ENCODE measurements at places on chromosomes 16 and 17.

DNA sequence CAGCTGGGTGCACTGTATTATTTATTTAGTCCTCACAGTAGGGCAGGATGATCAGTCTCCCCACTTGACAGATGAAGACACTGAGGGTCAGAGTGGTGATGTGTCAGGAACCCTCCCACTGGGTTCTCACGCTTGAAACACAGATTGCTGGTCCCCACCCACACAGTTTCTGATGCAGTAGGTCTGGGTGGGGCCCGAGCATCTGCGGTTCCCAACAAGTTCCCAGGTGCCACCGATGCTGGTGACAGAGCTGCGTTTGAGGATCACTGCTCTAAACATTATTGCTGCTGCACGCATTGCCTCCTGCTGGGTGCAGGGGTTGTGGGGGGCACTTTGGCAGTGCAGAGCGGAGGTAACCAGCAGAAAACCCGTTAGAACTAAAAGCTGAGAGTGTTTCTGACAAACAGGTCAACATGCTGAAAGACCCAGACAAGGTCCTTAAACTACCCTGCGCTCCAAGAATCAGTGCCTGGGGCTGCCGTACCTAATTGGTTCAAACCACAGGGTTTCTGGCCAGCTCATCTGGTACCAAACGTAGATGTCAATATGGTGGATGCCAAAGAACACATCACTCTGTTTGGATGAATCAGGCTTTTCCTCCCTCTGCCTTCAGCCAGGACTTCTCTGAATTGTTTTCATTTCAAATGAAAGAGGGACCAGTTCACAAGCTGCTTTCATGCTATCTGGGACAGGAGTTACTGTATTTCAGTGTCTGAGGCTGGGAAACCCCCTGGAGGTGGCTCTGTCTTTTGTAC is 76.0 kb downstream of the ABCC1 start:
- peak; percentile 90 for DNase-seq

- no peak for DNase-seq
Observed at GRCh38 chr17:55814377-55814776, 63.5 kb downstream of the PCTP start.

- DNase-seq, result no peak
Observed at GRCh38 chr17:49547566-49547965, 28.1 kb upstream of the NXPH3 start.

GRCh38 chr17:50115756-50116155 is 14.2 kb downstream of the SAMD14 start:
- DNase-seq, result no peak

GRCh38 chr17:81200695-81201580 is 21.8 kb downstream of the CEP131 start:
- peak; percentile 58 for DNase-seq

GRCh38 chr16:20673071-20673806 is 24.2 kb downstream of the ACSM1 start:
- DNase-seq, result no peak

DNA sequence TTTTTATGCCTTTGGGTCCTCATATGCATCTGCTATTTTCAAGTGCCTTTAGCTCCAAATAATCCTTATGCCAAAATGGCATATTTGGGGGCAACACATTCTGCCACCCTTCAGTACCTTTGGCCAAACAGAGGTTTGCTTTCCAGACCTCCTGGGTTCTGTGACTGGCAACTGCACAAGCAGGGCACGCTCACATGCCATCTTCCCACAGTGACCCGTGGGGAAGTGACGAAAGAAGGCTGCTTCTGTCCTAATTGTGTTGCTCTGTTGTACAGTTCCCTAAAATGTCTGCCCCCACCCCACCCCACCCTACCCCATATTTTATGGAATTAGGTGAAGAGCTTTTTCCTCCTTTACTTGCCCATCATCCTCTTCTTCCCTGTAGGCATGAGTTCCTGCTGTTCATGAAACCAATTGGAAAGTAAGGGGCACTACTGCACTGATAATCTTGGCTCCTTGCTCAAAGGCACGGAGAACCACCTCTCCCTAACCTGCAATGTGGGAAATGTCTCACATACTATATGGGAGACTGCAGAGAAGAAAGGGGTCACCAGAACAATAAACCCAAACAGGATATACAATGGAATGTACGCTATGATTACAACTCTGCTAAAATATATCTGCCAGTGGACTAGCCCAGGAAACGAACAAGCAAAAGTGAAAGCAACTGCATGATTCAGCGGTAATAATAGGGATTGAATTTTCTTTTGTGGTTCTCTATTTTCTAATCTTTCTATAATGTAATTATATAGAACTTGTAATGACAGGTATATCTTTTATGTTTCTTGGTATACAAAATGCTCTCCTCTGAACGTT is 3.3 kb upstream of the SLFN12L start:
- DNase-seq, result peak; percentile 2

- peak; percentile 49 for DNase-seq
Observed at GRCh38 chr16:15765880-15766279, 90.9 kb downstream of the MYH11 start.

DNA sequence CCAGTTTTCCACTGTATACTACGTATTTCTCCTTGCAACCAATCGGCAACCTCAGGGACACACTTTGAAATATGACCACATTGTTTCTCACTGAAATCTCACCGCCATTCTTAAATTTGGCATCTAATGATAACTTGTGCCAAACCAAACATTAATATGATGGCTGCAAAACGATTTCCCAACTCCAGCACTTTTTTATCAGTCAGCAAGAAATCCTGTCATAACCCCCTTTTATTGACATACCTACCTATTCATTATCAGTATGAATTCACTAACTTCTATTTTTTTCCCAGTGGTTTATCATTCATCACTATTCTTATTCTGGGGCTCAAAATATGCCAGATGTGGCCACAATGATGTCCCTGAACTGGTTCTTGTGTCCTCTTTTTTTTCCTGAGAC is 15.8 kb downstream of the MBTD1 start:
- no peak for DNase-seq

DNA sequence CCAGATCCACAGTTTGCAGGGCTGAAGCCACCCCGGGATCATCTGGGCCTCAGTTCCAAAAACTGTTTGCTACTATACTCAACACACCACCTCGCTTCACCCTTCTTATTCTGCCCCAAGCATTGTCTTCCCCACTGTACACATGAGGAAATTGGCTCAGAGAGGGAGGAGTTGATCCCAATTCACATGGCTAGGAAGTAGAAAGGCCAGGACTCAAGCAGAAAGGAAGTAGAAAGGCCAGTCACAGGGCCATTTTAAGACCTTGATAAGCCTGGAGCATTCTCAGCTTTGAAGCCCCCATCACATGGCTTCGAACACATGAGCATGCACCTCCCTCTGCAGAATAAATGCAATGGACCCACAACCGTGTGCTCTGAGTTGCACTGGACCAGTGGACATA is 7.7 kb upstream of the PRSS22 start:
- no peak for DNase-seq

GRCh38 chr16:79672524-79672923 is 72.0 kb upstream of the MAF start:
- DNase-seq, result no peak

DNA sequence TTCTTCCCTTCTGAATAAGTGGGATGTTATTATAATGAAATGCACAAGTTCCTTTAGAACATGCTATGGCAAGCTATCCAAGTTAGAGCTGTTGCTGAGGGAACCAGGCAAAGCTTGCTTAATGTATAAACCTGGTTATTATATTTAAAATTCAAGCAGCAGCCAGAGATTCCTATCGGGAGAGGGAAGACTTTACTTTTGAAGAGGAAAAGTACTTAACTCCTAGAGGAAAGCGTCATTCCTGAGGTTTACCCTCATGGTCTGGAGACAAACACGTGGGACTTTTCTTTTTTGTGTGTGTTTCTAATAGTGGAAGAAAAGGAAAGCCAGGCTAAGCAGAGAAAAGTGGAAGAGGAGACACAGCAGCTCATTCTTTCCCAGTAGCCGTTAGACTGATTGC is 39.9 kb upstream of the MYH10 start:
- DNase-seq, result no peak

GRCh38 chr17:47905221-47905733 is 9.2 kb downstream of the SP2 start:
- DNase-seq, result peak; percentile 59

- peak; percentile 34 for DNase-seq
Observed at GRCh38 chr17:62898239-62898864, 67.7 kb upstream of the TANC2 start.

DNA sequence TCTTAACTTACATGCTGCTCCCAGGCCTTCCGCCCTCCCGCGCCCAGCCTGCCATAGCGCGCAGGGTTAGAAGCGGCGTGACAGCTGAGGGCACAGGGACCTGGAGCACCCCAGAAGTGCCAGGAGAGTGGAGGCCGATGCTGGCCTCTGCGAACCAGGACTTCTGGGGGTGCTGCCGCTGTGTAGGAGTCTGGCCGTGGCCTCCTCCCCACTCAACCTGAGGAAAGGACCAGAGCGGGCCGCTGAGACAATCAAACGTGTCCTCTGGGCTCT is 1.9 kb upstream of the TMEM204 start:
- no peak for DNase-seq

DNA sequence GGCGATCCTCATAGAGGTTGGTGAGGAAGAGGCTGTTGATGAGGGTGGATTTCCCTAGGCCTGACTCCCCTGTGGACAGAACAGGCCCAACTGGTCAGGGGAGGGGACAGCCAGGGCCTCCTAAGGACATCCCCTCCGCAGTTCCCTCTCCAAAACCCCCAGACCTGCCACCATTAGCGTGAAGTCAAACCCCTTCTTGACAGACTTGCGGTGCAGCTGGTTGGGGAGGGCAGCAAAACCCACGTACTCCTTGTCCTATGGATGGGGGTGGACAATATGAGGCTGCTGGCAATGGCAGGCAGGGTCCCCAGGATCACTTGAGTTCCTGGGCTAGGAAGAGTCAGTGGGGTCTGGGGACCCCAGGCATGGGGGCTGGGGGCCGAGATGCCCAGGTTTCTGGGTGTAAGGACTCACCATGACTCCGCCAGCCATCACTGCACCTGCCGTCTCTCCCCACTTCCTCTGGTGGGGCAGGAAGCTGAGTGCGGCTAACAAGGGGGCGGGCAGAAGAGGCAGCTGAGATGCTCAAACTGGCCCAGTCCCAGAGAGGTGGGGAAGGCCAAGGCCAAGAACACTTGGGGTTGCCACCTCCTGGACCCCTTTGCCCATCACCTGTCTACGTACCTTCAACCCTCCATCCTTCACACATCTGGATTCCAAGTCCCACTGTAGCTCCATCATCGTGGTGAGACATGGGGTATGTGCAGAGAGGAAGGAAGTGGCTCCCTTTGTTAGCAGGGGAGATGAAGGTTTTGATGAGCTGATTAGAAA is at the start of gene SEPTIN1:
TSS of gene SEPTIN1 (minus strand) at position 451 of the 771 bp plus-strand sequence. CDS start at position 432, 19 bp downstream.
- DNase-seq, result no peak

All from HFFc6 (cell line).